ENCODE measurements at places on chromosomes 12 and 14.

DNA sequence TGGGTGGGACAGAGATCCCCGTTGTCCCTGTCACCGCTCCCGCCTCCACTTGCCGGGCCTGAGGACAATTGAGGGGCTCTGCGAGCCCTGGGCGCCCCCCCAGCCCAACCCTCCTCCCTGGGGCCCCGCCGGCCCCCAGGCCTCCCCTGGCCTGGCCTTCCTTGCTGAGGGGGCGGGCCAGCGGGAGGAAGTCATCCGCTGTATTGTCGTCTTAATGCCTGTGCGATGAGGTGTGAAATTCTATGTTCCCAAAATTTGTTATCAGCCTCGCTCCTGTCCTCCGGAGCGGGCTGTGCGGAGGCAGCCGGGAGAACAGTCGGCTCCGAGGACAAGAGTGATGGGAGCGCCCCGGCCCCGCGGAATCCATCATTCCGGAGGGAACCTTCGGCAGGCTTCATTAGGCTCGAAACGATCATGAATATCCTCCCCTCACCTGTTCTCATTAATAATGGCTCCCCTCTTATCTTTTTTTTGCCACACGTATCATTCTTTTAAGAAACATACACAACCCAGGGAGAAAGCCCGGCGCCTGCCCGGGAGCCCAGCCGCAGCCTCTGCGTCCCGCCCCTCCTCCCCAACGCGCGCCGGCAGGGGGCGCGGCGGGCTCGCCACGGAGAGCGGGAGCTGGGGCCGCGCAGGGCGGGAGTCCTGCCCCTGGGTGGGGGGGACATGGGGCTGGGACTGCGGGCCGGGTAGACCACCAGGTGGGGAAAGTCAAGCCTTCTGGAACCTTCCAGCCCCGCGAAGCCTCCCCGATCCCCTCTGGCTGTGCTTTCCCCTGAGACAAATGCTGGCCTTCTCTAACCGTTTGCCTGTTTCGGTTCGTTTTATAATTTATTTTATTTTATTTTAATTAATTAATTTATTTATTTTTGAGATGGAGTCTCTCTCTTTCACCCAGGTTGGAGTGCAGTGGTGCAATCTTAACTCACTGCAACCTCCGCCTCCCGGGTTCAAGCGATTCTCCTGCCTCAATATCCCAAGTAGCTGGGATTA is 17.1 kb upstream of the DLK1 start:
- DNase-seq, result peak; percentile 15

DNA sequence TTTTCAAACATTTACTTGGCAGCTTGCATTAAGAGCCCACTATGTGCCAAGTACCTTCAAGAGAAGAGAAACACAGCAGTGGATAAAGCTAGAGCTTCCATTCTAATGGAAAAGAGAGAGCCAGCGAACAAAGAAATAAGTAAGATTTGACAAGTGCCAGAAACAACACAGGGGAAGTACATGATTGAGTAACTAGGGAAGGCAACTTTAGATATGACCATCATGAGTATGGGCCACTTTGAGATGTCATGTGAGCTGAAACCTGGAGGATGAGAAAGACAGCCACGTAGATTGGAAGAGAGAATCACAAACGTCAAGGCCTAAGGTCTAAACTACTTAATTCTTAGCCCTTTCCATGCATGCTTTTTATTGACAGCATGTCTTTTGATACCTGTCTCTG is 121.4 kb downstream of the ITPR2 start:
- no peak for DNase-seq

- no peak for DNase-seq
These were observed 2.4 kb downstream of the NR4A1 start for GRCh38 chr12:52053536-52054209.

- no peak for DNase-seq
These were observed 92.7 kb downstream of the ACACB start for GRCh38 chr12:109209082-109209481.

Data from activated CD8-positive, alpha-beta T cell treated with anti-CD3 and anti-CD28 coated beads for 36 hours (primary cell).